ENCODE measurements at places on chromosomes 13 and 19. TPM values are rescaled to one million over a fixed set of nuclear protein-coding genes. Genes with fewer than 3 reads are reported as not detected.

The ZNF253 gene
- 3.5 TPM for total RNA-seq

DNA sequence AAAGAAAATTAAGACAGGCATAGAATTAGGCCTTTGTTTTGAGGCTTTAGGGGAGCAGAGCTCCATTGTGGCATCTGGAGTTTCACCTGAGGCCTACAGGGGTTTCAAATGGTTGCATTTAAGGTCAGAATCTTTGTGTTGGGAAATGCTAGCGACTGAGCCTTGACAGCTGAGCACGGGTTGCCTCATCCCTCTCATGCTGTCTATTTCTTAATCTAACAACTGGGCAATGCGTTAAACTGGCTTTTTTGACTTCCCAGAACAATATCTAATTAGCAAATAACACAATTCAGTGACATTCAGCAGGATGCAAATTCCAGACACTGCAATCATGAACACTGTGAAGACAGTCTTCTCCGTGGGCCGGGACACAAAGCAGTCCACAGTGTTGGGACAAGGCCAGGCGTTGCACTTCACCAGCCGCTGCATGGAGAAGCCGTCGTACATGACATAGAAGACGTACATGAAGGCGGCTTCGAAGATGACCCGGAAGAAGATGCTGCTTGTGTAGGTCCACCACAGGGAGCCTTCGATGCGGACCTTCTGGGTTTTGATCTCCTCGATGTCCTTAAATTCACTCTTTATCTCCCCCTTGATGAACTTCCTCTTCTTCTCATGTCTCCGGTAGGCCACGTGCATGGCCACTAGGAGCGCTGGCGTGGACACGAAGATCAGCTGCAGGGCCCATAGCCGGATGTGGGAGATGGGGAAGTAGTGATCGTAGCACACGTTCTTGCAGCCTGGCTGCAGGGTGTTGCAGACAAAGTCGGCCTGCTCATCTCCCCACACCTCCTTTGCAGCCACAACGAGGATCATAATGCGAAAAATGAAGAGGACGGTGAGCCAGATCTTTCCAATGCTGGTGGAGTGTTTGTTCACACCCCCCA is 3.8 kb downstream of the GJB2 start:
- DNase-seq: no peak
- H3K4me1 ChIP-seq: peaks cover 9% of the 10 kb centered on the region
- no peak overlapping the region for H3K4me3 ChIP-seq

DNA sequence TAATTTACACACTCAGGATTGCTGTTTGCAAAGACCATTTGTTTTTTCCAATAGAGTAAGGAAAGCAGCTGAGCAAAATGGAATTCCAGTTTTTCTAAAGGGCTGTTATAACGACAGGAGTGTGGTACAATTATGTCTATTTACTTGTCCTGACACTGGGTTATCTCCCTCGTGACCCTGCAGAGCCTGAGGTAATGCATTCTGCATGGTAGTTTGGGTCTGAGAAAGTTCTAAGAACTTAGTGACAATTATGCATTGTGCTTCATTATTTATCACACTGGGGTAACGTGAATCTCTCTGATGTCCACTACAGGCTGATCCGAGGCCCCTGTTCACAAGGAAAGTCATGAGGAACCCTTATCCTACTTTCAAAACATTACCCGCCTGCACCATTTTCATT is 50.7 kb upstream of the EDNRB start:
- H3K27ac ChIP-seq: no peak overlapping the region
- H3K27me3 ChIP-seq: no peaks in the 10 kb centered on the region
- no peaks in the 10 kb centered on the region for H3K36me3 ChIP-seq
- no peak for DNase-seq
- H3K4me3 ChIP-seq: no peak overlapping the region

DNA sequence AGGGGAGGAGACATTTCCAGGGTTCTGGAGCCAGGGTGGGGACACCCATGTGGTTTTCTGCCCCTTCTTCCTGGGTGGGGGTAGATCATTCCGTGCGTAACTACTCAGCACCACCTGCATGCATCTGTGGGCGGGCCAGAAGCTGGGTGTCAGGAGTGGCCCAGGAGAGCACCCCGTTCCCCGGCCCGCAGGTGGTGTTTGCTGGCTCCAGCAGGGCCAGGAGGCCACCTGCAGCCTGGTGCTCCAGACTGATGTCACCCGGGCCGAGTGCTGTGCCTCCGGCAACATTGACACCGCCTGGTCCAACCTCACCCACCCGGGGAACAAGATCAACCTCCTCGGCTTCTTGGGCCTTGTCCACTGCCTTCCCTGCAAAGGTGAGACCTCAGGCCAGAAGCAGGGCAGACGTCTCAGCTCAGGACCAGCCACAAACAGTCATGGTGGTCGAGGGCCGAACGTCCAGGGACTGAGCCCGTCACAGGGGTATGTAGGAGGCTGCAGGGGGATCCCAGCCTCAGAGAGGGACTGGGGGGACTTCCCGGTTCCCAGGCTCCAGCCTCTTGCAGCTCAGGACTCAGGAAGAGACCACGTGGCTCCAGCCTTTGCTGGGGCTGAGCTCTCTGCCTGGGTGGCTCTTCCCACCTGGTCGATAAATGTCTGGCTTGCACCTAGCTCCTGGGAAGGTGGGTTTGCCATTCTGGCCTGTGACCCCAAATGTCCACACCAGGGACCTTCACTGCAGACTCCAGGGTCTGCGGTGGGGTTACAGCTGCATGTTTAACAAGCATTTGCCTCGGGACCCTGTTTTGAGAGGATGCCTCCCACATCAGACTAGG is 1.6 kb downstream of the FSTL3 start:
- H3K36me3 ChIP-seq: no peaks in the 10 kb centered on the region
- H3K27ac ChIP-seq: peak overlapping the region; percentile 38
- peaks cover 5% of the 10 kb centered on the region for H3K27me3 ChIP-seq

The ZNF823 gene
- total RNA-seq: 3.4 TPM

DNA sequence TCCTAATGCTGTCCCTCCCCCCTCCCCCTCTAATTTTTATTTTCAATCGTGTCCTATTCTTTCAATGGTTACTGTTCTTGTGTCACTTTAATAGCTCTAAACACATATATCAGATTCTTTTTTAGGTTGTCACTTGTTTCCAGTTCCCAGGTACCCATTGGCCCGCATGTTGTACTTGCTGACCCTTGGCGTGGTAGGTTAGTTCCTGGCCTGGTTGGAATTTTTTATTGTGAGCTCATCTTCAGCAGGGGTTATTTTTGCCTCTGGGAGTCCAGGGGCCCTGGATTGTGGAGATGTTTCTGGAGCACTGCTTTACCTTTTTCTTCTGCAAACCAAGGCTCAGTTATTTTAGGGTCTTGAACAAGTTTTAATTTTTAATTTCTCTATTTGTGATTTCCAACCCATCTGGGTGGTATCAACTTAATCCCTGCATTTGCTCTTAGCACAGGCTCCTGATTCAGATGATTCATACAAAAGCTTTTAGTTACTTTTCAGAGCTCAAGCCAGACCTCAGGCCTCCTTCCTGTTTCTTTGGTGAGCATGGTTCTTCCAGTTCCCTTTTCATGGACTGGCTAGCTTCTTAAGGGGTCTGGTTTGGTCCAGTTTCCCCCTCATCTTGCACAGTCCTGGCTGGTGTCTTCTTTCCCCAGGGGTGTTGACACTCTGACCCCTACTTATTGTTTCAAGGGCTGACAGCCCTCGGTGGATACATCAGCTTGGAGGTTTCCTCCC is 220.5 kb downstream of the TM9SF2 start:
- H3K27ac ChIP-seq: no peak overlapping the region
- no peak overlapping the region for H3K4me3 ChIP-seq
- no peaks in the 10 kb centered on the region for H3K4me1 ChIP-seq
- no peaks in the 10 kb centered on the region for H3K36me3 ChIP-seq
- DNase-seq: no peak

DNA sequence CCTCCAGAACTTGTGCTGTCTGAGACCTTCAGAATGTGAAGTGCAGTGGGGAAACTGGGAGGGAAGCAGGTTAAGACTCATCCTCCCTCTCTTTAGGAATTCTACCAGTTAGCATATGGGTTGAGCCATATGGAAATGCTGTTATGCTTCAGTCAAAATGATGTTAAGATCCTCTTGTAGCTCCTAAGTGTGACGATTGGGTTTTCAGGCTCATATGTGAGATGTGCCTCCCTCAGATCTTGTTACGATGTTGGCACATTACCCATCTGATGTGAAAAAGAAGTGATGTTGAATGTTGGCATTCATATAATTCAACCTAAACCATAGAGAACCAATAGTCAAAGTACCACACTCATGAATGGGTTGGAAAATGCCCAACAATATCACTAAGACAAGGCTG is 67.8 kb upstream of the IPO5 start:
- H3K4me1 ChIP-seq: peaks cover 25% of the 10 kb centered on the region
- peaks cover 7% of the 10 kb centered on the region for H3K36me3 ChIP-seq
- H3K27ac ChIP-seq: no peak overlapping the region
- H3K4me3 ChIP-seq: no peak overlapping the region

The PDX1 gene
- not detected for total RNA-seq

DNA sequence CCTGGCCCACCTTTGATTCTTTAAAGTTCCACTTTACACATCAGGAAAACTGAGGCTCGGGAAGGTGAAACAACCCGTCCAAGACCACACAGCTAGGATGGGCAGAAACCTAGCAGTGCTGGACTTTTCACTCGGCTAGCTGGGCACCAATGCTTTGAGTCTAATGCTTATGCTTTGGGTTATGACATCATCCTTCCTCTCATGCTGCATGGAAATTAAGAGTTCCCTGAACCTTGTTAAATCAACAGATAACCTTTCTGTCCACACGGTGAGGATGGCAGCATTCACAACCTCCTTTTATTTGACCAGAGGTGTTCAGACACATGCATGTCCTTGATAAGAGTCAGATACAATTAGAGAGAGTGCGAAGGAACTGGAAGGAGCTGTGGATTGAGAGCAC is 138.4 kb downstream of the UQCRFS1 start:
- no peaks in the 10 kb centered on the region for H3K36me3 ChIP-seq
- H3K27ac ChIP-seq: no peak overlapping the region
- H3K4me1 ChIP-seq: no peaks in the 10 kb centered on the region
- H3K27me3 ChIP-seq: peaks cover 9% of the 10 kb centered on the region
- DNase-seq: no peak
- H3K4me3 ChIP-seq: no peak overlapping the region
